NCI-H2029 treated with DMSO at 0.1 percent for 48 hours (cell line): ENCODE measurements at places on chromosomes 3 and 15.

GRCh38 chr3:163890661-163891060 is 1187.6 kb downstream of the SI start:
- no peak for DNase-seq

DNA sequence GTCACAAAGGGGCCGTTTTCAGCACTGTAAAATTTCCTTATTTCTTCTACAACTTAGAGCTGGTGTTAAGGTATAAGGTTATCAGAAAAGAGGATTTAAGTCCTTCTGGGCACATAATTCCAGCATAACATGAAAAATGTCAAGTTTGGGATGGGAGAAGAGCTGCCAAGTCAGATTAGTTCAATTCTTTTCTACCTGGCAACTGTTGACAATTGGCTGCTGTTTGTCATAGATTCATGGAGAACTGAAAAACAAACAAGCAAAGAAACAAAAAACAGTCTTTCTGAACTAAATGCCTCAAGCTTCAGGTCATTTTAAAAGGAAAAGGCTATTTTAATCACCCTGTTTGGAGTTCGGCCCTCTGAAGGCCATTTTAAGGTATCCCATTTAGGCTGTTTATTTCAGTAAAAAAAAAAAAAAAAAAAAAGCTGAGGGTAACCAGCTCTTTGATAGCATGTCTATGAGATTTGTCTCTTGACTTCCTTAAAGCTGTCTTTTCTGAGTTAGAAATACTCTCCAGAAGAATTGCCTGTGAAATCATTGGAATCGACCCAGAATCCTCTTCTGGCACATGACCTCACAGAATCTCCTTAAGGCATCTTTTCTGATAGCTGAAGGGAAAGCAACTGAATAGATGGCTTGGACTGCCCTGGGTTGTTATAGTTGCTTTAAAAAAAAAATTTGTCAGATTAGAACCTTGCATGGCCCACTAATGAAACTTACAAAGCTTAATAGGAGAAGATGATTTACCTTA is 173.3 kb downstream of the SEMA6D start:
- no peak for DNase-seq

DNA sequence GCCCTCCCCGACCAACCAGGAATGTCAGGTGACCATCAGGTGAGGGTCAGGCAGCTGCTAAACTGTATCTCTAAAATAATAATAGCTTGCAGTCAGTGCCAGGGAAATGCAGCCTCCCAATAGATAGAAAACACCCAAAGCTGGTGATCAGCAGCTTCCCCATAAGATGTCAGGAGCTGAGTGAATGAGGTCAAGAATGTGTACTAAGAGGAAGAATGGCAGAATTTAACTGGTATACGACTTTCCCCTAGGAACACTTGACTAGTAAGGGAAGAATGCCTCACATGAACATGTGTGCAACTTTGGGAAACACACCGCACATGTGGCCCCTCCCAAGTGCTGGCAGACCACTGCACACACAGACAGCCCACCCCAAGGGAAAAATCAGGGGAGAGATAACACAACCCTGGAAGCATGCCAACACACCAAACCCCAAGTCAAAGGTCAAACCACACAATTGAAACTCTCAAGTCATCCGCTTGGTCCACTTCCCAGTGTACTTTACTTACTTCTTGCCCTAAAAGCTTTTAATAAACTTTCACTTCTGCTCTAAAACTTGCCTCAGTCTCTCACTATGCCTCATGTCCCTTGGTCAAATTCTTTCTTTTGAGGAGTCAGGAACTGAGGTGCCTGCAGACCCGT is 806.5 kb downstream of the OTOL1 start:
- no peak for DNase-seq

DNA sequence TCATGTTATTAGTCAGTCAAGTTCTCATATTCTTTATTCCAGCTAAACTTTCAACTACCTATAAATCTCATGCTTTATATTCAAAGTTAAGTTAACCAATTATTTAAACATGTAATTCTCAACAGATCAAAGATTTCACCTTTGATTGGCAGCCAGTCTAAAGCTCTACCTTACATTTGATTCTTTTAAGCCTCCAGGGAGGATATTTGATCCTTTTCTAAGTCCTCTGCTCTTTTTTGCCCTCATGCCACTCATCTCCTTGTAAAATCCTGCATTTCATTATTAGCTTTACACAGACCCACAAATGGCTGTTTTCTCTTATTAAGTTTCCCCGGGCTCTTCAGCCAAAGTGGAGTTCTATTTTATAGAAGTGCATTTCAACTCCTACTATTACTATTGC is 134.1 kb downstream of the NLGN1 start:
- no peak for DNase-seq

DNA sequence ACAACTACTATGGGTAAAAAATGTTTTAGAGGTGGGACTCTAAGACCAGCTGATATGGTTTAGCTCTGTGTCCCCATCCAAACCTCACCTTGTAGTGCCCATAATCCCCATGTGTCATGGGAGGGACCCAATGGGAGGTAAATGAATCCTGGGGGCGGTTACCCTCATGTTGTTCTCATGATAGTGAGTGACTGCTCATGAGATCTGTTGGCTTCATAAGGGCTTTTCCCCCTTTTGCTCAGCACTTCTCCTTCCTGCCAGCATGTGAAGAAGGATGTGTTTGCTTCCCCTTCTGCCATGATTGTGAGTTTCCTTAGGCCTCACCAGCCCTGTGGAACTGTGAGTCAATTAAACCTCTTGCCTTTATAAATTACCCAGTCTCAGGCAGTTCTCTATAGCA is 45.7 kb downstream of the FAM98B start:
- DNase-seq = no peak

DNA sequence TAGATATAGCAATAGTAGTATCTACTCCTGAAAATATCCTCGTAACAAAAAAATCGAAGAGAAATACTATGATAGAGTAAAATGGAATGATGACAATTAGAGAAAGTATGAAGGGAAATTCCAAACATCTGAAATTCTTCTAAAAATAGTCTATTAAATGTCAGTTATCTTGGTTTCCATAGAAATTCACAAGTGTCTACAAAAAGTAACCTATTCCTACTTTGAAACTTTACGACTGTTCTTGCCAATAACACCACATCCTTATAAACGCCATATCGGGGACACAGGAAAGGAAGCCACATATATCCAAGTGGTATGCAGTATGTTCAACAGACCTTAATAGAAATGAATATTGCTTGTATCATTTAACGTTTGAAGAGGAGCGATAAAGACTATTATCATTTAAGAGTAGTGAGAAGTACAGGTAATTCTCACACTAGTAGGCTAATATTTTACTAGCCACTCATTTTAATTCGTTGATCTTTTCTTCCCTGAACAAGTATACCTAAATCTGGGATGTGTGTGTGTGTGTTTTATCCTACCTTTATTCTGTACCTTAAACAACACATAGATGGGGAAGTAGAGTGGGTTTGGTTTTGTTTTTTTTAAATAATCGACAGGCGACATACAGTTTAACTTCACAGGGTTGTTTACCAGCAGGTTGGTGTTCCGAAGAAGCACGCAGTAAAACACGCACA is 1.2 kb downstream of the GPR176 start:
- DNase-seq = no peak
